ENCODE measurements at places on chromosomes 3 and 15.

DNA sequence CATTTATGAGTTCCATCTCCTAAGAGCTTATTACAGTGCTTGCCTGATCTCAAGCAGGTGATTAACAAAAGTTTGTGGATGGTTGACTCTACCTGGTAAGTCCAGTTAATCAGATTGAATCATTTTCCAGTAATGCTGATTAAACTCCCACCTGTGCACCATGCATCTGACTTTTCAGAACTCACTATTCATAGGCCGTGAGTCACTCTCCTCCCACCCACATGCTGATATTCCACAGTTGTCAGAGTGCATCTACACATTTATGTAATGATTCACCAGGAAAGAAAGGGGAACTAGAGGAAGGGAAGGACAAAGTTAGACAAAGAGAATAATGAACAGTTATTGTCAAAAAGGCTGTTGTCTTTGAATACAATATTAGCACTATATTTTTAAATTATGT, 106.2 kb upstream of the UBE3A start:
- DNase-seq: no peak

DNA sequence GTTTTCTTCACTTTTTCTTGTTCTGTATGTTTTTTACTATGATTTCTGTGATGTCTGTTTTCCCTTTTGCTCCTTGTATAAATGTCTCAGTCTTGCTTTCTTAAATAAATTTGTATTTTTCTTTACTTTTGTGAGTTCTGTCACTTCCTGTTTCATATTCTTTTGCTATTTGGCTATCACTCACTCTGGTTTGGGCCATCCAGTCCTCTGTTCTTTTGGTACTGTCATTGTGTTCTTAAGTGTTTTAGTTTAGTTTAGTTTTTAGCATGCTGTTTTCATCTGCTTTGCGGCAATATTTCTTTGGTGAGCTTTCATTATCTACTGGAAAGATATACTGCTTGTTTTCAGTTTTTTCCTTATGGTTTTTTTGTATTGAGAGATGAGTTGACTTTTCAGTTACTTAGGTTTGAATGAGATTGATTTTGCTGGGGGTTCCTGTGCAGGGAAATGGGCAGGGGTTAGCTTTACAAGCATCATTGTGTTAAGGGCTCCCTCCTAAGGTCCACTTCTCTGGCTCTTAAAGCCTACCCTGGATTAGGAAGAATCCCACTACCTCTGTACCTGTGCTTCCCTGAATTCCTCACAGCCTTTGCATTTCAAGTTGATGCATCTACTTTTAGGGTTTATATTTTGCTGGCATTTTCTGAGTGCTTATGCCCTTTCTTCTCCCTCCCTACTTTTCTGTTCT, 35.1 kb downstream of the PDCD6IP start:
- no peak for DNase-seq

DNA sequence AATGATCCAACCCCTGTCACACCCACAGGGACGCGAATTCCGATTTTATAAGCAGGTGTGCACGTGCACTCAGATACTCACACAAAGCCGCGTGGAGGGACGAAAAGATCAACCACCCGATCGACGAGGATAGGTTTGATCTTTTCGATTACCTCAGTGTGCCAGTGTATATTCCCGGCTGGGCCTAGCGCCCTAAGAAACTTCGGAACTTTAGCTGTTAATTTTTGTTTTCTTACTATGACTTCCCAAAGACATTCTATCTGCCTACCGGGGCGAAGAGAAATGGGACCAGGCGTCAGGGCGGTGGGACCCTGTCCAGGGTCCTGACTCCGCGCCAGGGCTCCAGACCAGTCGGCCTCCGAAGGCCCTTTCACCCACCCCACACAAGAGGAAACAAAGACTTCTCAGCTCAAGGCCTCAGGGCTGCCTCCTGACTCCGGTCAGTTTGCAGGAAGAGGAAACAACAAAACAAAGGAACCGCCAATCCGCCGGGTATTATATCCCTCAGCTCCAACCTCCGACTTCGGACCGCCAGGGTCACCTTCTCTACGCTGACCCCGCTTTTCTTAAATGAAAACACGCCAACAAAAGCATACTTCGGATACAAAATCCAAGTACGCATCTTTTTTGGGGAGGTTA, 6.8 kb downstream of the ONECUT1 start:
- DNase-seq: no peak

- no peak for DNase-seq
These were observed 395.3 kb downstream of the IL5RA start for GRCh38 chr3:2714834-2715233.

GRCh38 chr15:98801234-98801561, 152.9 kb downstream of the IGF1R start:
- DNase-seq: peak; percentile 63

- no peak for DNase-seq
These were observed 48.5 kb downstream of the FNDC3B start for GRCh38 chr3:172087602-172088580.

DNA sequence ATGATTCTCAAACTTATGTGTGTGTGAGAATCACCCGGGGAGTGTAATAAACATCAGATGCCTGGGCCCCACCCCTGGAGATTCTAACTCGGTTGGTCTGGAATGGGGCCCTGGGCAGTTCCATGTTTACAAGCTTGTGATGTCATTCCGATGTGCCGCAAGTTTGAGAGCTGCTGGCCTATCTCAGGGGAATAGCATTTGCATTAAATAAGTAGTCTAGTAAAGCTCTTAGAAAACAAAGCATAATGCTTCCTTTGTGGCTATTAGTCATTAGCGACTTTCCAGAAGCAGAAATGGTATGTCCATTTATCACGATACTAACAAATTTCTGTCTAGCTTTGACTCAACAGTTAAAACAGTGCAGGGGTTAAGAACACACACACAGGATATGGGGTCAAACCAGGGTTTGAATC, 20.9 kb downstream of the PGBD4 start:
- no peak for DNase-seq

DNA sequence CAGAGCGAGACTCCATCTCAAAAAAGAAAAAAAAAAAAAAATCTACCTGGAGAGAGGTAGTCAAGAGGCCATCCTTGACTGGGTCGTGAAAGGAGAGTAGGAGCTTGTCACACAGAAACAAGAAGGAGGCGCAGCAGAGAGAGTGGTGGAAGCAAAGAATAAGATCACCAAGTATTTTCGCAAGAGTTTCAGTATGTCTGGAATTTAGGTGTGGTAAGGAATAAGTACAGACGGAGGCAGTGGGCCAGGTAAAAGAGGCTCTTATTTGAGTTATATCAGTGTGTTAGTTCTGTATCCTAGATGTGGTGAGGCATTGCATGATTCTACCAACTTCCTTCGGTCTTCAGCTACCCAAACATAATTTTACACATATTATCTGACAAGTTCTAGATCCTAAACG, 14.6 kb upstream of the ATP10A start:
- DNase-seq: no peak

DNA sequence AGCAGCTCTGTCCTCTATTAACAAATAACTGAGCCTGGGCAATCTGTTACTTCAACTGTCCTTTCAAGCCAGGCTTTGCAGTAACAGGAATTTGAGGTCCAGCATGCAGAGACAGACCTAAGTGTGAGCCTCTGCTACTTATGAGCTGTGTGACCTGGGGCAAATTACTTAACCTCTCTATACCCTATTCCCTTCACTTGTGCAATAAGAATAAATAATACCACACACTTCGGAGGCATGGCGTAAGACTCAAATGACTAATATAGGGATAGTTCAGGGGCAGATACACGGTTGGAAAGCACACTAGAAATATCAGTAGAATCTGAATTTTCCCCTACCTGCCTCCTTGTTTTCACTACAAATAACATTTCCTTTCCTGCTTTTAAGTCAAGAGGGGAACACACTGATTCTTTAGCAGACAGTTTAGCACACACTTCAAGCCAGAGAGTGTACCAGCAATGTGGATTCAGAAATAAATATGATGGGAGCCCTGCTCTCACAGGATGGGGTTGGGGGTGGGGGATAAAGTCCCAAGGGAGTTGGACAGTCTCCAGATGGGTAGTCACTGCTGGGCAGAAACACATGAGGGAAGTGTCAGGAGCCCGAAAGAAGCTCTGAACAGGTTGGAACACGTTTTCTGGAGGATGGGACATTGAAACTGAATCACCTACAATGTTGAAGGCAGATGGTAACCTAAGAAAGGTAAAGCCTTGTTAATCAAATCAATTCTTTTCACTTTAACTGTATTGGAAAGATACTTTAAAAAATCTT, 61.8 kb upstream of the RBP1 start:
- no peak for DNase-seq

- no peak for DNase-seq
These were observed 107.0 kb upstream of the RORA start for GRCh38 chr15:61336026-61336638.

DNA sequence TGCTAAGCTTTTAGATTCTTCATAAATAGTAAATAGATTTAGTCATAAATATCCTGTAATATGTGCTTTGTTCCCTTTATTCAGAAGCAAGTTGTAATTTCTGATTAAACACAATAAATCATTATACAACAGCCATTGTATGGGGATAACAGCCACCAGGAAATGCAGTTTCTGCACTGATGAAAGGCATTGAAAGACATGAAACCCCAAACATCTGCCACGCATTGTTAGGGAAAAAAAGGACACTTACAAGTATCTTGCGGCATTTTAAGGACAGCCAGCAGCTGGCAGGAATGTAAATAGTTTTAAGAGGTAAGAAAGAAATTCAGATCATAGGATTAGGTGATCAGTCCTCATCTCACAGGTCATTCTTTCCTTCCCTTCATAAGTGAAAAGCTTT, 801.1 kb upstream of the LMCD1 start:
- no peak for DNase-seq

DNA sequence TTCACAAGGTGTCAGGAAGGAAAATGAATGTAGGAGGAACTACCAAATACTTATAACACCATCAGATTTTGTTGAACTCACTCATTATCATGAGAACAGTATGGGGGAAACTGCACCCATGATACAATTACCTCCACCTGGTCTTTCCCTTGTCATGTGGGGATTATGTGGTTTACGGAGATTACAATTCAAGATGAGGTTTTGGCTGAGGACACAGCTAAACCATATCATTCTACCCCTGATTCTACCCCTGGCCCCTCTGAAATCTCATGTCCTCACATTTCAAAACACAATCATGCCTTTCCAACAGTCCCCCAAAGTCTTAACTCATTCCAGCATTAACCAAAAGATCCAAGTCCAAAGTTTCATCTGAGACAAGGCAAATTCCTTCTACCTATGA, 17.1 kb upstream of the PLSCR1 start:
- no peak for DNase-seq

GRCh38 chr3:14396031-14396692, 6.2 kb upstream of the SLC6A6 start:
- DNase-seq: no peak

- DNase-seq: no peak
These were observed 24.3 kb upstream of the IL12A start for GRCh38 chr3:159964166-159964973.

DNA sequence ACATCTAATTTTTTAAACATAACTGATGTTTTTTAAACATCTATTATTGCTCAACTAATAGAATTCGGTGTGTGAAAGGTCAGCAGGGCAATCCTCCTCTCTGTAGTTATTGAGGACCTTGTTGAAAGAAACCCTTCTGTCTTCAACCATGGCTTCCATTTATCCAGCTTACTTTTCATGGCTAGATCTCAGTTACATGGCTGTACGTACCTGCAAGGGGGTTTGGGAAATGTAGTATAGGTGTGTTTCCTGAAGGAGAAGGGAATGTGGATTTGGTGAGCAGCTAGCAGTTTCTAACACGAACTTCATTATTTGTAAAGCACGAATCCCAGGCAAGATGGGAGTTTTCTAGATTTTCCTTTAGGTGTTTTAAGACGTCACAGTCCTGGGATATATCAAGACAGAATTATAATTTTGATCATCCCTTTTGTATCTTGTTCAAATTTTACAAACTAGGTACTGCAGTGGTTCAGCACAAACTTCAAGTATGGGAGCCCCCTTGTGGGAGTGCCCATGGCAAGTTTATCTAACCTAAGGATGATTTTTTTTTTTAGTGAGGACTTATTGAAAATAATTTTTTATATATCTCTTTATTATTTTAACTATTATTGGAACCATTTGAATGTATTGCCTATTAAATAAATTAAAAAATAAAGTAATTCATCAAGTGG, 41.6 kb downstream of the FBXL2 start:
- DNase-seq: no peak

DNA sequence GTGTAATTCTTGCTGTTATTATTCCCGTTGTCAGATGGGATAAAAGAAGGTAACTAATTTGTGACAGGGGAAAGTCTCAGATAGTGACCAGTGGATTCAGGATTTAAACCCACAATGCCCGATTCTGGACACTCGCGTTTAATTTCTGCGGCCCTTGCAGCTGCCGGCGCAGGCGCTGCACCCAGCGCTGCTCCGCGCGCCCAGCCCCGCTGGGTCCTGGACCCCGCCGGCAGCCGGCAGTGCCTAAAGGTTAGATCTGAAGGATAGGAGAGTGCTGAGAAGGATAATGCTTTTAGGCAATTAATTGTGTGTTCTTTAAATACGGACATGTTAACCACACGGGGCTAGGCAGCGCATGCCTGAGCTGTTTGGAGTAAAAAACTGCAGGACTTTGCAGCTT, 3.6 kb upstream of the MKRN3 start:
- DNase-seq: no peak

GRCh38 chr15:40739047-40739446, 16.0 kb downstream of the RMDN3 start:
- no peak for DNase-seq

DNA sequence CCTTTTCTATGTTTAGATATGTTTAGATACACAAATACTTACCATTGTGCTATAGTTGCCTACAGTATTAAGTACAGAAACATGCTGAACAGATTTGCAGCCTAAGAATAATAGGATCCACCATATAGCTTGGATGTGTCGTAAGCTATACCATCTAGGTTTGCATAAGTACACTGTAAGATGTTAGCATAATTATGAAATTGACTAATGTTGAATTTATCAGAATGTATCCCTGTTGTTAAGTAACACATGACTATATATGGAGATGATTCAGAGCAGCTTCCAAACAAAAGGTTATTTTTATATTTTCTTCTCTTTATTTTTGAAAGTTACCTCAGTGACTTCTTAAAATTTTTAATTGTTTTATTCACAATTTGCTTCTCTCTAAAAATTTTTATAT, 2.4 kb downstream of the SLC28A2 start:
- DNase-seq: no peak

GRCh38 chr3:46471371-46471914, 6.7 kb upstream of the LTF start:
- no peak for DNase-seq

GRCh38 chr3:158762701-158763100, 30.4 kb upstream of the RARRES1 start:
- no peak for DNase-seq

- no peak for DNase-seq
These were observed 154.8 kb upstream of the TTC14 start for GRCh38 chr3:180447136-180447535.

- no peak for DNase-seq
These were observed 44.8 kb downstream of the GATM start for GRCh38 chr15:45333550-45333949.
